ENCODE measurements at places on chromosomes 11 and 22. TPM values are rescaled to one million over a fixed set of nuclear protein-coding genes. Genes with fewer than 3 reads are reported as not detected.

RFPL3 gene
- total RNA-seq: not detected

- H3K27ac ChIP-seq: no peak overlapping the region
- H3K4me3 ChIP-seq: no peak overlapping the region
- H3K4me1 ChIP-seq: no peaks in the 10 kb centered on the region
These were observed 12.3 kb upstream of the P2RY2 start for GRCh38 chr11:73205661-73206343.

FAM76B gene
- total RNA-seq: 16.9 TPM

DNA sequence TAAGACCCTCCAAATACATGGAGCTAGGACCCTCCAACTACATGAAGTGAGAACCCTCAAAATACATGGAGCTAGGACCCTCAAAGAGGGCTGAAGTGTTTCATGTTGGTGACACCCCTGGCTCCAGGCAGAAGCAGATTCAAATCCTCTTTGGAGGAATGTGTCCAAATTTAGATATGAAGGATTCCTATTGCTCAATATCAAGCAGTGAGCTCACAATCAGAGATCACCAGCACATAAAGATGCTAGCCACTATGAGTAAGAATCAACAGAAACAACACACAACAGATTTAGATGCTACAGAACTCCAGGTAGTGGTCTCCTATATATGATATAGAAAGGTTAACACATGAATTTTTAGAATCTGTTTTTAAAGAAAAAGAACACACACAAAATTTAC lies 11.2 kb upstream of the RAB3IL1 start:
- no peaks in the 10 kb centered on the region for H3K36me3 ChIP-seq
- H3K27me3 ChIP-seq: no peaks in the 10 kb centered on the region
- no peak for DNase-seq
- no peak overlapping the region for H3K4me3 ChIP-seq
- H3K4me1 ChIP-seq: peaks cover 9% of the 10 kb centered on the region
- H3K27ac ChIP-seq: no peak overlapping the region

- DNase-seq: no peak
- H3K4me3 ChIP-seq: no peak overlapping the region
- peaks cover 11% of the 10 kb centered on the region for H3K36me3 ChIP-seq
- H3K27ac ChIP-seq: no peak overlapping the region
These were observed 26.6 kb downstream of the ZBED4 start for GRCh38 chr22:49880281-49880680.
